ENCODE measurements at places on chromosomes 1 and 21.

- no peak for DNase-seq
These were observed 378.7 kb downstream of the USH2A start for GRCh38 chr1:216044538-216044937.

DNA sequence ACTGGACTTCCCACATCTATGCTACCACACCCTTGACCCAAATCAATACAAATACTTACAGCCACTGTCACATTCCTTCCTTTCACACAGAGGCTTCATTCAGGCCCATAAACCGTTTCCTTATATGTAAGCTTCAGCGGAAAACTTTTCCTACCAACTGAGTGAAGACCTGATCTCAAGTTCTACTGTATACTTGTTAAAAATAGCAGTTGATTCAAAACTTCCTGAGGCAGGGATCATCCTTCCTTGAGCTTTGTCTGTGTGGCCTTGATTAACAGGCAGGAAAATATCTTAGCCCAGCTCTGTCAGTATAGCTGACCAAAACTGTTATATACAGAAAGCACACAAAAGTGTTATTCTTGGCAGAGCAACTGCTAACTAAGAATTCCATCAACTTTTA, 42.7 kb downstream of the DENND2C start:
- no peak for DNase-seq

DNA sequence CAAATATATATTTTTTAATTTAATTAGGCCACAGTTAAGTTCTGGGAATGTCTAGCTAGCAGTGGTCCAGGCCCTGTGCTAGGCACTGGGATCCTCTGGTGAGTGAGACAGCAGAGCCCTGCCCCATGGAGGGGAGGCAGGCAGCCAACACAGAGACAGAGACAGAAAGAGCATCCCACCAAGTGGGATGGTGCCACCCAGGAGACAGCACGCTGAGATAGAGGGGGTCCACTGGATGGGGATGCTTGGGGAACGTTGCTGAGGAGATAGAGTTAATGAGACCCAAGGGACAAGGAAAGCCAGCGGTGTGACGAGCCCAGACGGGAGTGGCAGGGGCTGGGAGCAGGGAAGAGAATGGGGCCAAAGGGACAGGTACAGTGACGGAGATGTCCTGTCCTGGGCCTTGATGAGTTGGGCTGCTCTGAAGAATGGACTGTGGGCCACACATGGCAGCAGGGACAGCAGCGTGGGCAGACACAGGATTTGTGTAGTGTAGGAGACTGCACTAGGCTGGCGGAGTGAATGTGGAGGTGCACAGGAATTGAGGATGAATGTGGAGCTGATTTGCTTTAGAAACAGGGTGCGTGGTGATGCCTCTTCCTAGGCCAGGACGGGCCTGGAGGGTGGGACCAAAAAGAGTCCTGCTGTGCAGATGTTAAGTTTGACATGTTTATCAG, 22.8 kb downstream of the RAB4A start:
- DNase-seq: no peak

DNA sequence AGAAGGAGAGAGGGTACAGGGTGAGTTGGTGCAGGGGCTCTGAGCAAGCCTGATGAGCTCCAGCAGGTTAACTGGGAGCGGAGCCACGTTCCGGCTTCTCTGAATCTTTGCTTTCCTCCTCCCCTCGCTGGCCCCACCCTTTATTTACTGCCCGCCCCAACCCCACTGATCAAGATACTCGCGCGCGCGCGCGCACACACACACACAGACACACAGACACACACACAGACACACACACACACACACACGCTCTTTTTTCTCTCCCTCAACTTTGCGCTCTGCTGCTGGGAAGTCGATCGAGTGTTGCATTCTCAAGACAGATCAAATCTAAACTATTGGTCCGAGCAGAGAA, at the start of gene GRIK1:
GRIK1 (minus strand) TSS at position 73 of the 352 bp plus-strand sequence.
- DNase-seq: no peak

DNA sequence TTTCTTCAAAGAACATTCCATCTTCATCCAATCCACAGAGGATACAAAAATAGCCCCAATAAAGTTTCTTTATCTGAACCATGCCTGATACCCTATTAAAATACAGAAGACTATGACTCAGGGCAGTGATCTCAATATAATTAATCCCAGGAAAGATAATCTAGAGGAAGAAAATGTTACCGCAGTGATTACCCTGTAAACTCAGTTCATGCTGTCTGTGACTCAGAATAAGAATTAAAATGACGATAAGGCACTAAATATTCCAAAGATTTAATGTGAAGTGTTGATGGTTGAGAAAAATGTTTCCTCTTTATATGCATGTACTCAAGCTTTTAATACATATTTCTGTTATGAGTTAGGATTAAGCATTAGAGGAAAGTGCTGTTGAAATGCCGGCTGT, 88.6 kb upstream of the LYPLAL1 start:
- DNase-seq: no peak

DNA sequence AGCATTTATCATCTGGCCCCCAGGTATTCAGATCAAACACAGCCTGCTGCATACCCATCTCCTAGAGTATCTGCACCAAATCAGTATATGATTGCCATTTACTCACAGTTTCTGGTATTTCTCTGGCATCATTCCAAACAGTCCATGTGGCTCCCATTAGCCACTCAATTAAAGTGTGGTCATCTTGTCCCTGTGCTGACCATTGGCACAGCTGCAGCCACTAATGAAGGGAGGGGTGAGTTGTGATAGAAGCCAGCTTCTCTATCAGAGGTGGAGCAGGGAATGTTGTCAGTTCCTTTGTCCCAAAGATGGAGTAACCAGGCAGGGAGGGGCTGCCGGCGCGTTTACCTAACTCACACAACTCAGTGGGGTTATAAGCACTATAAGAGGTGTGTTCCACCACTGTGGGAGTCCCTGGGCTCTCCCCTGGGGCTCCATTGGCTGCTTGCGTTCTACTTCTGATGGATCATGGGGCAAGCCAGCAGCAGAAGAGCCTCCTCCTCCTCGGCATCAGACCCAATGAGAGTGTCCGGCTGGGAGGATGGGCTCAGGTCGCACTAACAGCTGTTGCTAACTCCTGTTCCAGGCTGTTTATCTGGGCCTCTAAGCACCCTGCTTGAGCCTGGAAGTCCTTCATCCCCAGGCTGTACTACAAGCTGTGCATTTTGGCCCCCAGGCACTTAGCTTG, 108.6 kb downstream of the GDAP2 start:
- DNase-seq: no peak

GRCh38 chr1:47555841-47556560, 118.2 kb downstream of the FOXD2 start:
- DNase-seq: no peak

- DNase-seq: no peak
These were observed 107.3 kb downstream of the DUSP10 start for GRCh38 chr1:221634606-221635005.

DNA sequence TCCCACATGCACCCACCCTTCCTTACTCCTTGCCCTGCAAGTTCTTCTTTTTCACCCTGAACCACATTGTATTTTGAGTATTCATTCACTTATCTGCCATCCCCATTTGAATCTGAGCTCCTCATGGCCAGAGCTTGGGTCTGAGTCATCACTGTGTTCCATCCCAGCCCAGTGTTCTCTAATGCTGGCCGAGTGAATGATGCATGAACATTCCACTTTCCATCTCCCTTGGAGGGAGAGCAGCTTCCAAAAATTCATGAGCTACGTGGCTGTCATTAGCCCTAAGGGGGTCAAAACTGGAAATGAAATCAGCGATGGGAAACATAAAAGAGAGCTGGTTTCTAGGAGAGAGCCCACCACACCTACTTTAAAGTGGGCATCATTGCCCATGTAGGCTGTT, 187.0 kb upstream of the USP24 start:
- no peak for DNase-seq

DNA sequence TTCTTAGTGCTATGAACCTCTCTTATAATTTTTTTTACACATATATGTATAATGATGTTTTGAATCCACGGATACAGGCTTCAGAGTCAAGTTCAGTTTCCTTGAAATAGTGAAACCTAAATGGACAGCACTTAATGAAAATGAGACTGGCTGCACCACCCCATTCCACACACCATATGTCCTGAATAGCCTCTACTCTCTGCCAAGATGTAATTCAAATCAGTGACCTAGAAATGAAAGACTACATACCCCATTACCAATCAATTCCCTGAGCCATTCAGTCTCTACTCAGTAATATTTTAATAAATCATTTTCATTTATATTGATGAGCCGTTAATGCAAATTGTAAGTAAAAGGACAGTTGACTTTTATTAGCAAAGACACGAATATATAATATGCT, 614.9 kb upstream of the TMPRSS15 start:
- DNase-seq: no peak

GRCh38 chr1:67945733-67946374, 104.6 kb downstream of the DIRAS3 start:
- no peak for DNase-seq

- no peak for DNase-seq
These were observed 94.9 kb downstream of the NAV1 start for GRCh38 chr1:201633811-201634210.

DNA sequence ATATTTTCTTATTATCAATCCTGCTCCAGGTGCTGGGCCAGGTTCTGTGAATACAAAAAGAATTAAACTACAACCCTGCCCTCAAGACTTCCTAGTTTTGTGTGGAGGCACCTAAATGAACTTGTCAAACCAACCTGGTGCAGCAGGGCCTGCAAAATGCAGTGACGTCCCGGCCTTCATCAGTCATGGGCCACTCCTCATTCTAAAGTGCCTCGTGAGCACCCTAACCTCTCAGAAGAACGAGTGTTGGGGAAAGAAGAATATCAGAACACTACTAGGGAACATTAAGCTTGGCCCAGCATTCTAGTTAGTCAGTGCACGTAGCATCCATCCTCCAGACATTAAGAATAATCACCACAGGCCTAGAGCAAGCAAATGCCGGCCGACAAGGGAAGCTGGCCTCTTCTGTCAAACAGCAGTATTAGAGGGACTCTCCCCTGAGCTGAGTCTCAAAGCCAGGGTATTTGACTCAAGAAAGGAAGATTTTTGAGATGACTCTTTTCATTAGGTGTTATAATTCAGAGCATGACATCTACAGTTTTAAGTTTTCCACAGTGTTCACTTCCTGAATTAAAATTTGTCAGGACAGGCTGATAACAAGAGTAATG, 137.9 kb downstream of the SLC45A1 start:
- DNase-seq: no peak

- no peak for DNase-seq
These were observed 12.0 kb upstream of the ARHGEF19 start for GRCh38 chr1:16224472-16224871.

DNA sequence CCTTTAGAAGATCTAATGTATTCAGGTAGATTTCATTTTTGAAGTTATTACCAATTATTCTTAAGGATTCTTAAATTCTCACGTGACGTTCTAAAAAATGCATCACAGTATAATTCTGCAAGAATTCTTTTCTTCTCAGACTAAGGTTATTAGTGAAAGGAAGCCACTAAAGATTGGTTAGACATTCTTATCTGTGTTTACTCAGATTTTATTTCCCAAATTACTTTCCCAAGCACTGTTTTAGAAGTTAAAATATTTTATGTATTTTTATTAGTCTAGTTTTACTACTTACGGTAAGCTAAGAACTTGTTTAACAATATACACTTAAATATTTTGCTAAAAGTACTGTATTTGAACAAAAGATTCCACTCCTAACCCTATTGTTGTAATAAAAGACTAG, 28.4 kb downstream of the AGO3 start:
- DNase-seq: no peak

DNA sequence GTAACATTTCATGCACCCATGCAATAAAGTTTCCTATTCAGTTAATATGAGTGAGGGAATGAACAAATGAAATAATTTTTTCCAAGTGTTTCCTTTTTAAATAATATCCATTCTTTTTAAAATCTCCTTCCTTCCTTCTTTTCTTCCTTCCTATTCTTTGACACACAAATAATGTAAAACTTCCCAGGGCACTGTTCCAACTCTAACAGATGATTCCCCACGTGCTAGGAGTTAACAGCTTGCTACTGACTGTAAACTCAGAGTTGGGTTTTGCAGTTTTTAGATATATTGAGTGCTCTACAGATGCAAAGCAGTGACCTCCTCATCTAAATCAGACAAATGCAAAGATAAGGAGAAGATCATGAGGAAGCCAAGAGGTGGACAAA, 54.0 kb upstream of the POU2F1 start:
- DNase-seq: no peak

DNA sequence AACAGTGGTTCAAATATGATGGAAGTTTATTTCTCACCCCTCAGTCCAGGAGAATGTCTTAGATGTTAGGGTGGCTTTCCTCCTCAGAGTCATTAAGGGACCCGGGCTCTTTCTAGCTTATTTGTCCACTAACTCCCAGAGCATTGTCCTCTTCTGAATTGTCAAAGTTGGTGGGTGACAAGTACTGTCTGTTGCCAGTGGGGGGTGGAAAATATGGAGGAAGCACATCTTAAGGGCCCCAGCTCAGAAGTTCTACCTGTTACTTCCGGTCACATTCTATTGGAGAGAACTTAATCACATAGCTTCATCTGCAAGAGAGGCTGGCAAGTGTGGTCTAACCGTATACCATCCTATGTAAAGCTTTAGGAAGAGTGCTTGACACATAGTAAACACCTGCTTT, 7.1 kb downstream of the CLIC4 start:
- DNase-seq: no peak

GRCh38 chr1:2607641-2608091, 21.1 kb downstream of the PRXL2B start:
- DNase-seq: no peak

DNA sequence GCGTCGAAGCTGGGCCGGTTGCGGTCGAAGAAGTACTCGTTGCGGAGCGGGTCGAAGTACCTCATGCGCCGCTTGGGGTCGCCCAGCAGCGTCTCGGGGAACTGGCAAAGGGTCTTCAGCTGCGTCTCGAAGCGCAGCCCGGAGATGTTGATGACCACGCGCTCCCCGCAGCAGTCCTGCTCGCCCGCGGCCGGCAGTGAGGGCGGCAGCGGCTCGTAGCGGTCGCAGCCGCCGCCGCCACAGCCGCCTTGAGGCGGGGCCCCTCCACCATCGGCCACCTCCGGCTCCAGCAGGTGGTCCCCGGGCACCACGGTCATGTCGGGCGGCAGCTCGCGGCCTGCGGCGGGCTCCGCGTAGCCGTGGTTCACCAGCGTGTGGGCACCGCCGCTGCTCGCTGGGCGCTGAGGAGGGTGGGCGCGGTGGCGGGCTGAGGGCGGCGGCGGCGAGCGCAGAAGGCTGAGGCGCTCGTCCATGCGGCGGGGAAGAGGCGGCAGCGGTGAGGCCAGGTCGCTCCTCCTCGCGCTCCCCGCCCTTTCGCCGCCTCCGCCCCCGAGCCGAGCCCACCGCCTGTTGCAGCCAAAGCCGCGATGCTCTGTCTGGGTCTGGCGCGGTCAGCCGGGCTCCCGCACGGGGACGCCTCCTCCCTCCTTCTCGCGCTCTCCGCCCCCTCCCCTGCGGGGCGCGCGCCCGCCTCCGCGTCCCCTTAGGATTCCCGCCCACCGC, at the start of gene KCNA3:
KCNA3 (minus strand) TSS at position 604 of the 723 bp plus-strand sequence; CDS start at position 473, 131 bp downstream.
- DNase-seq: peak; percentile 83

DNA sequence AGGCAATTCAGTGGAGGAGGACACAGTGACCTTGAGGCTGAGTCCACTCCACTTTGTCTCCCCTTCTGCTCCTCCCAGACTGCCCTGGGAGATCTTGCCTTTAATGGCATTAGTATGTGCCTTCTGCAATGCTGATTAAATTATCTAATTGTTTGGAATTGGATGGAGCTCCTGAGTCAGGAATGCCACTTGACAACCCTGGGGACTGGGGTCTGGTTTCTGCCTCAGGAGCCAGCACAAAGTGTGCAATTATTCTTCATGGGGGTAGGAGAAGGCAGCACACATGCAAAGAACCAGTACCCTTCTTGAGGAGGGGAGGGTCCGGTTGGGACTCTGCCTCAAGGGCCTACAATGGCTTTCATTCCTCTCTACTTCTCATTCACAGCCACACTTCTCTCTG, 11.9 kb upstream of the PLXNA2 start:
- DNase-seq: no peak
